Stimulated activated CD8-positive, alpha-beta memory T cell treated with anti-CD3 and anti-CD28 coated beads, Interleukin-4, amount 100 ng/mL, for 1 hour (primary cell): ENCODE measurements at places on chromosomes 2 and 18.

GRCh38 chr2:44731505-44731904 is 210.0 kb upstream of the SIX3 start:
- DNase-seq = no peak

DNA sequence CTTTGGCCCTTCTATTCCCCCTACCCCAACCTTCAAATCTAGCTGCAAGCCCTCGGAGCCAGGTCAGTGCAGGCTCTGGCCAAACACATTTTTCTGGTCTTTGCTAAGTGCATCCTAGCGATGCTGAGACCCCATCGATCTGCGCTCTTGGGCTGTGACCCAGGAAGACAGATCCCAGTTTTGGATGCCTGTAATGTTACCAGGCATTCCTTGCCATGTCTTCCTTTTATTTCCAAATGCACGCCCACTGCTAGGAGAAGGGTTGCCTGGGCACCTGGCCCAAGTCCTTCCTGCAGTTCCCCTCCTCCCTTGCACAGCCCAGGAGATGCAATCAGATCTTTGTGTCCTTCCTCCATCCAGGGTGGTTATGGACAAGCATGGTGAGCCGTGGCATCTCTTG is 124.6 kb downstream of the TPGS2 start:
- no peak for DNase-seq

GRCh38 chr2:223721746-223722145 is 115.6 kb downstream of the AP1S3 start:
- no peak for DNase-seq

GRCh38 chr2:9946076-9946475 is 5.4 kb upstream of the GRHL1 start:
- DNase-seq = no peak

DNA sequence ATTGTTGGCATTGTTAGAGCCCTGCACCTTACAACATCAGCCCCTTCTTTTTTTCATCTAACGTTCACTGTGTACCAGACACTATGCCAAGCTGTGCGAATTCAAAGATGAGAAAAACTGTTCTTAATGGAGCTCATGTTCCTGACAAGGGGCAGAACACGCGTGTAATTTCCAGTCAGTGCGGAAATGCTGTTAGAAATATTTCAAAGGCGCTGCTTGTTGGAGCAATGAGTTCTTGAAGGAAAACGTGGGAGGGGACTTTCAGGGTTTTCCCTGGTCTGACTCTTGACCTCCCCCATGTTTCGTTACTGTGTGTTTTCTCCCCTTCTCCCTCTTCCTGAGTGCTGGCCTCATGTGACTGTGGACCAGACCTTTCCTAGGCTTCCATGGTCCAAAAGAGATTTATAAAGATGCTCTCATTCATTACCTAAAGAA is 1.5 kb downstream of the MTHFD2 start:
- DNase-seq = no peak

GRCh38 chr18:23484561-23485182 is 18.6 kb upstream of the RMC1 start:
- no peak for DNase-seq

DNA sequence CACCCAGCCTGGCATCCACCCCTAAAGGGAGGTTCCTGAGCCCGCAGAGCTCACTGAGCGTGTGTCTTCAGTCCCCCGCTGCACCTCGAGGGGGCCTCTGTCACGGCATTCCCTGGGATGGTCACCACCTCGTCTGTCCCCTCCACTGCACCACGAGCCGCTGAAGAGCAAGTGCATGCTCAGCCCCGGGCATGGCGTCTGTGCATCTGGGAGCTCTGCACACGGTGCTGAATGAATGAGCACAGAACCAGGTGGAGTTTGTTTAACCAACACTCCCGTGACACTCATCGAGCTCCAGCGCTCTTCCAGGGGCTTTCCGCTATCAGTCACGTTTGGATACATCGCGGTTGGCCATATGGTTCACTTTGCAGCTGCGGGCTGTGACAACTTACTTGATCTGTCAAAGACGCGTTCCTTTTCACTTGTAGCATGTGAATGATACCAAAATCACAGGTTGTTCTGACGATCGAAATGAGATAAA is 9.2 kb downstream of the ALLC start:
- DNase-seq = no peak

DNA sequence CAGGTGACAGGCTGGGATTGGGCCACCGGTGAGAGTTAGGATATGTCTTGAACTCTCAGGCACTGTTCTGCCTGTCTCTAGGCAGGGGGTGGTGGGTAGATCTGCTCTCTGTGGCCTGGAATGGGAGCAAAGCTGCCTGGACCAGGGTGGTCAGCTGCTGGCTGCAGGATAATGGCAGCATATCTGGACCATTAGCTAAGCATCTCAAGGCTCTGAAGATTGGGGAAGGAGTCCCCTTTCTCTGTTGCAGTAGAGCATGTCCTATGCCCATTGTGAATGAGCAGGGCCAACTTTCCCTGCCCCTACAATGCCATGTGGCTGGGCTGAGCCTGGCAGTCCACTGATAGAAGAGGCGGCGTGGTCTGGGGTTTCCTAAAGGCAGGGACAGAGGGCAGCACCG is 34.6 kb downstream of the LOXHD1 start:
- no peak for DNase-seq

DNA sequence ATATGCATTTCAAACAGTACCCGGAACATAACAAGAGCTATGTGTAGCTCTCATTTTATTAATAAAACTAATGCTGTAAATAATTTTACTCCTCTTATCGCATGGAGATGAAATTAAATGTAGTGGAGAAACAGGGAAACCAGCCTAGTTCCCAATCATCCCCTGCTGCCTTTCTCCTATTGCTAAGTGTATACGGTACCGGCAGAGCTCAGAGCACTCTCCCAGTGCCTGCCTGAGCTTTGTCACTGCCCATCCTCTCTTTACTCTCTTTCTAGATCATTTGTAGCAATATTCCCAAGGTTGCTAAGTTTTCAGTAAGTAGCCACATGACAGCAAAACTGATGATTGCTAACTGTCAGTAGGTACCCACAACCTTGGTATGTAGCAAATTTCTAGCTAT is 85.5 kb upstream of the ZSWIM2 start:
- no peak for DNase-seq

DNA sequence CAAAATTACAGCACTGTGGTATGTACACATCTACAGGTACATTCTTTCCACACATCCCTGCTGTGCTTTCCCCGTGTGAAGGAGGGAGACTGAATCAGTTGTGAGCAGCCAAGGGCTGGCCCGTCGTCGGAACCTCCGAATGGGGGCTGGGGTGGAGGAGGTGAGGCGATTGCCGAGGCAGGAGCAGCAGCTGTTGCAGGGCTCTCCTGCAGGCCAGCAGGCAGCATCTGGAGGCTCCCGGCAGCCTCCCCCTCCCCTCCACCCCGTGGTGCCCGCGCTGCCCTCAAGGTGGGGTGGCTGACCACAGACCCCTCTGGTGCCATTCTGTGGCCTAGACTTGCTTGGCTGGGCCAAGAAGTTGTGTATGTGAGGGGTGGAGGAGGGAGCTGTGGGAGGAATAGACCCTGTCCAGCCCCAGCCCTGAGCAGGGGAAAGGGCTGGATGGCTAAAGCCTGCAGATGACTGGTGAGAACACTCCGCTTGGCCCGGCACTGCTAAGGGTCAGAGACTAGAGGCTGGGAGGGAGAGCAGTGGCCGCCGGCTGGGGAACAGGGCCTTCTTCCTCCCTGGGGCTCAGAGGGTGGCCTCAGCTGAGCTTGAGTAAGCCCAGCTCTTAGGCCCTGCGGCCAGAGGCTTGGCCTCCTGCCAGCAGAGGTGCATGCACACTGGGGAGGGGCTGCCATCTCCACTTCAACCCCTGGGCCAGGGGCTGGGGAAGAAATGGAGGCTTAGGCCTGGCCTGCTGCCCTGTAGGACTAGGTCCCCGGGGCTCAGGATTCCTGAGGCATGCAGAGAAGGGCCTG is 7.6 kb downstream of the STAMBP start:
- no peak for DNase-seq

- no peak for DNase-seq
Observed at GRCh38 chr2:140451324-140451723, 1671.1 kb upstream of the NXPH2 start.

- DNase-seq = no peak
Observed at GRCh38 chr2:122583159-122583917, 827.9 kb downstream of the TSN start.

DNA sequence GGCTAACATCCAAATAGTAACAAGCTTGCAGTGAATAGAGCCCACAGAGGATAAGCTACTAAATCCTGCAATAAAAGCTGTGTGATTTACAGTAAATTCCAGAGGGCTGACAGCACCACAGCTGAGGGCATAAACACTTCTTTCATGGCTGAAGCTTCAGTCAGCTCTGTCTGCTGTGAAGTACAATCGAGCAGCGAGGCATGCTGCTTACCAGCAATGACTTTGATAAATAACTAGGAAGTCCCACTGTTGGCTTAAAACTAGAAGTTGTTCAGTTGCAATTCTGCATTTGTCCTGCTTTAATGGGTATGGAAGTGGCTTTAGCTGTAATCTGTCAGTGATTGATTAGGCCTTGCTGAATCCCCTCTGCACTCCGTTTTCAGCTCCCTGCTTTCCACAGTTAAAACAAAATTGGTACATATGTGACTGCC is 65.2 kb upstream of the FIGN start:
- no peak for DNase-seq

- no peak for DNase-seq
Observed at GRCh38 chr2:146927080-146927711, 917.6 kb upstream of the ACVR2A start.

- DNase-seq = no peak
Observed at GRCh38 chr2:47336259-47337238, 66.4 kb upstream of the MSH2 start.

- no peak for DNase-seq
Observed at GRCh38 chr18:40576507-40577115, 1378.4 kb upstream of the PIK3C3 start.

- no peak for DNase-seq
Observed at GRCh38 chr2:216792222-216793021, 67.4 kb downstream of the TNP1 start.

GRCh38 chr2:170202437-170202836 is 24.5 kb downstream of the MYO3B start:
- DNase-seq = no peak

DNA sequence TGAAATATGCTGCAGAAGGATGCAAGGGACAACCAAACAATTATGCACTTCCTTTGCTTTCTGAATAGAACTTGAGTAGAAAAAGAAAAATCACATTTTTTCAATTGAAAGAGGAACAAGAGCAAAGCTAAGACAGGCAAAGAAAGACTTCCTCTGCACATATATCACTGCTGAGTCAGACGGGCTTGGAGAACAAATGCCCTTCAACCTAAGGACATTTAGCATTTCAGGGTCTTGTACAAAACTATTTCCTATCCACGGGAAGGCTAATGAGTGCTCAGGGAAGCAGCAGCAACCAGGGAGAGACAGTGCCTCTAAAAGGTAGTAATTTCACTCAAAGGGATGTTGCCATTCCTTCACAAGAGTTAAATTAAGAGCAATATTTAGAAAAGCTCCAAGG is 570.0 kb upstream of the GCFC2 start:
- no peak for DNase-seq

DNA sequence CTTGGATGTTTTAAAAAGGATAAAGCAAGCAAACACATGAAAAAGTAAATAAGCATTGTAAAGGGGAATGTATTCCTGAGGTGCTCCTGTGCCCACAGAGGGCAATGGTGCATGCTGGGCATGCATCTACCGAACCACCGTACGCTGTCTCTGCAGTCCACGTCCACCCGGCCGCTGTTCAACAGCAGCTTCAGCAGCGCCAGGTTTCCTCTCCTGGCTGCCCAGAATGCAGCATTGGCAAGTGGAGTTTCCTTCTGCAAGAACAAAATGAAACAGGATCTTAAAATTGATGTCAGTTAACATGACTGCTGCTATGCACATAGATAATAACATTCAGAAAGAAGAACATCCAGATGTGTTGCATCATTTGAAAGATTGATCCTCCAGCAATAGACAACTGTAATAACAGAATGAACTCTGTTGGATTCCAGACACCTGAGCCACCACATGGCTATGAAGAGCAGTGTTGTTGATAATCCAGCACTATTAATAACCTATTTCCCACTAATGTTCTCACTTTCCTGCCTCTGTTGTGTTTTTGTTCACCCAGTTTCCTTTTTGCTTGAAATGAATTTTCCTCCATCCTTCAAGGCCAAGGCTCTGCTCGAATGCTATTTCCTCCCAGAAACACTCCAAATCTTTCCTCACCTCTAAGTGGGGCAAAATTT is 13.6 kb downstream of the ANKRD29 start:
- DNase-seq = no peak

DNA sequence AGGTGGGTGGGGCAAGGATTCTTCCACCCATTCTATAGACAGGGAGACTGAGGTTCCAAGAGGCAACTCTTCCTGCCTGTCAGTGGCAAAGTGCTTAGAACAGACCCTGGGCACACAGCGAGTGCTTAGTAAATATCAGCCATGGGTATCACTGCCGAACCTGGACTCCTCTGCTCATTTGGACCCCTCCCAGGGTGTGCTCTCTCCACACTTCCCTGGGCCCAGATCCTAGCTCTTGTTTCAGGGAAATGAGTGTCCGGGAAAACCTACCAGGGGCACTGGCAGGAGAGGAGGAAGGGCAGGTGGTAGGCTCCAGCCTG is 136.3 kb downstream of the CYP26B1 start:
- no peak for DNase-seq

DNA sequence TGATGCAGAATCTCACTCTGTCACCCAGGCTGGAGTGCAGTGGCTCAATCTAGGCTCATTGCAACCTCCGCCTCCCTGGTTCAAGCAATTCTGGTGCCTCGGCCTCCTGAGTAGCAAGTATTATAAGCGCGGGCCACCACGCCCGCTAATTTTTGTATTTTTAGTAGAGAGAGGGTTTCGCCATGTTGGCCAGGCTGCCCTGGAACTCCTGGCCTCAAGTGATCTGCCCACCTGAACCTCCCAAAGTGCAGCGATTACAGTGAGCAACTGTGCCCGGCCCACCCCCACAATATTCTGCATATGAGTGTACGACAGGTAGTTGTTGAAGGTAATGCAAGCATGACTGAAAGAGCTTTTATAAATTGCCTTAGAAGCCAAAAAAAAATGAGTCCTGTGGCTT is 1.2 kb downstream of the WDR75 start:
- DNase-seq = no peak

GRCh38 chr2:188292348-188293239 is 920 bp downstream of the GULP1 start:
- no peak for DNase-seq

DNA sequence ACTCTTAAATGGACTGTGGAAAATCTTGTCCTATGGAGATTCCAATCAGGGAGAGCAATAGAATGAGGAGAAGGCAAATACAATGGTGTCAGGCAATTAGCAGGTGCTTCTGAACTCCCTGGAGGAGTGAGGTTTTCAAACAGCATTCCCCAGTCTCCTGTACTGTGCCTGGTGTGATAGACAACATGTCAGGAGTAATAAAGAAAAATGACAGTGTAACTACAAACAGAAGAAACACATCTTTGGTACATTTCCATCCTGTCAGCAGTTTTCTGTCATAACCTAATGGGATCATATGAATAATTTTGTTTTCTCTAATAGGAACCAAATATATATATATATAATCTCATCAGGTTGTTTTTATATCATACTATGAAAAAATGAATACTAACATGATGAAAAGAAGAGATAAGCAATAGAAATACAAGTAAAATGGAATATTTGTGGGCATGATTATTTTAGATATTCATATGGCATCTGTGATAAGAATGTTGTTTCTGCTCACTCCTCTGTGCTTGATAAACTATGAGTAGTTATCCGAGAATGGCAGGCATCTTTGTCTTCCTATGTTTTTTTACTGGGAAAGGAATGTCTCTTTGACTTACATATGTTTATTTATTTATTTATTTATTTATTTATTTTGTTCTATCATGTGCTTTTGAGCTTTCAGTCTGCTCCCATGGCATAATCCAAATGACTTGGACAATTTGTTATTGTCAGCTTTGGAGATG is 441.7 kb downstream of the TXNL1 start:
- no peak for DNase-seq

- DNase-seq = no peak
Observed at GRCh38 chr2:6650311-6650710, 215.4 kb downstream of the CMPK2 start.
